ENCODE measurements at places on chromosomes 11 and 22.

DNA sequence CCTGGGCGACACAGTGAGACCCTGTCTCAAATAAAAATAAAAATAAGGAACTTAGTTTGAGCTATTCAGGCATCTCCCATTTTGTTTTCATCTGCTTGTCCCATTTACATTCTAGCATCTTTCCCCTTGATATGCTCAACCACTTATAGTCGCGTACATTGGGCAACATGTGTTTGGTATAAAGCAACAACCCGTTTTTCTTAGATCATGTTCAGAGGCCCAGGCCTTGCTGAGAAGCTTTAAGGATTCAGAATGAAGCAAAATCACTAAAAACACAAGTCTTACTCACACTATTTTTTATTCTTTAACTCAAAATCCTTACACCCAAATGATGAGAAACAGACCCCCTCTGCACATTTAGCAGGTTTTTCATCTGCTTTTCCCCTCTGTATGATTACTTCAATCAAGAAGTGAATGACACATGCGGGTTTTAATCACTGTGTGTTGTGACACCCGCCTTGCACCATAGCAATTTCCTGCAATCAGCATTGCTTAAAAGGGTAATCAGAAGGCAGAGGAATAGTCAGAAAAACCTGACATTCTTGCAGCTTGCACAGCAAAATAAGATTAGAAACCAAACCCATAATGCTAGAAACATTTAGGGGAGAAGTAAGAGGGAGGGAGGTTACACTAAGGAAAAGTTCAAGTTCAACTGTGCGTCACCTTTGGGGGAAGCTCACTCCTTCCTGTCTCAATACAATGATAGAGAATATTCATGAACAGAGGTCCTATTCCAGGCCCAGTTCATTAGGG is 25.9 kb downstream of the ALG9 start:
- no peak for DNase-seq

DNA sequence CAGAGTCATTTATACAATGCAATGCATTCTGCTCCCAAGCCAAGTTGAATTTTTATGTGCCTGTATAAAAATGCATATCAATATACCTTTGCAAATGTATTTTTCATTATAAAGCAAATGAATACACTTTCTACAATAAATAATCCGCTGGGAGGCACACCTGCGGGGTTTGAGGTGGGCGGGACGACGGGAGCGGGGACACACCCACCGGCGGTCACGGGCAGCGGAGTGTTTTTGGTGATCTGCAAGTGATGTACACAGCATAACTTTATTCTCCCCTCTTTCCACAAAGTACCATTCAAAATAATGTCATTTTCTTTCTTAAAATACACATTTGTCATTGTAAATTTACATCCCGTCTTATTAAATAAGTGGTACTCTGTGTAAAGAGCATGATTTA is 54.1 kb downstream of the BRD1 start:
- no peak for DNase-seq

DNA sequence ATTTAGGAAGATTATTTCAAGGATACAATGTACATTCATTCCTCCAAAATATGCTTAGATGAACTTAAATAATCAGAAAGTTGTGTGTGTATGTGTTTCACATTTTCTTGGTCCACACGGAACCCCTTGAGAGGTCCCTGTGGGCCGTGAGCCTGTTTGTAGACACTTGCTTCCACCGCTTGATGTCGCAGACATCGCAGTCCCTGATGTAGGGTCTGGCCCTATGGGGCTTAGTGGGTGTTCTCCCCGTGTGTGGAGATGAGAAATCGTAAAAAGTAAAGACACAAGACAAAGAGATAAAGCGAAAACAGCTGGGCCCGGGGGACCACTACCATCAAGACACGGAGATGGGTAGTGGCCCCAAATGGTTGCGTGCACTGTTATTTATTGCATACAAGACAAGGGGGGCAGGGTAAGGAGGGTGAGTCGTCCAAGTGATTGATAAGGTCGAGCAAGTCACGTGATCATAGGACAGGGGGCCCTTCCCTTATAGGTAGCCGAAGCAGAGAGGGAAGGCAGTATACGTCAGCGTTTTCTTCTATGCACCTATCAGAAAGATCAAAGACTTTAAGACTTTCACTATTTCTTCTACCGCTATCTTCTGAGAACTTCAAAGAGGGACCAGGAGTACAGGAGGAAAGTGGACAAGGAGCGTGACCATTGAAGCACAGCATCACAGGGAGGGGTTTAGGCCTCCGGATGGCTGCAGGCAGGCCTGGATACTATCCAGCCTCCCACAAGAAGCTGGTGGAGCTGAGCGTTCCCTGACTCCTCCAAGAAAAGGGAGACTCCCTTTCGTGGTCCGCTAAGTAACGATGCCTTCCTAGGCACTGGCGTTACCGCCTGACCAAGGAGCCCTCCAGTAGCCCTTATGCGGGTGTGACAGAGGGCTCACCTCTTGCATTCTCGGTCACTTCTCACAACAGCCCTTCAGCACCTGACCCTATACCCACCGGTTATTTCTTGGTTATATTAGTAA is 1.2 kb upstream of the APOBEC3C start:
- no peak for DNase-seq

- no peak for DNase-seq
Measured at GRCh38 chr11:7927635-7928034, 3.4 kb downstream of the OR10A6 start.

GRCh38 chr11:120972621-120973020 is 51.3 kb upstream of the TBCEL start:
- DNase-seq: no peak

GRCh38 chr11:12376259-12377081 is 901 bp upstream of the PARVA start:
- DNase-seq: no peak

DNA sequence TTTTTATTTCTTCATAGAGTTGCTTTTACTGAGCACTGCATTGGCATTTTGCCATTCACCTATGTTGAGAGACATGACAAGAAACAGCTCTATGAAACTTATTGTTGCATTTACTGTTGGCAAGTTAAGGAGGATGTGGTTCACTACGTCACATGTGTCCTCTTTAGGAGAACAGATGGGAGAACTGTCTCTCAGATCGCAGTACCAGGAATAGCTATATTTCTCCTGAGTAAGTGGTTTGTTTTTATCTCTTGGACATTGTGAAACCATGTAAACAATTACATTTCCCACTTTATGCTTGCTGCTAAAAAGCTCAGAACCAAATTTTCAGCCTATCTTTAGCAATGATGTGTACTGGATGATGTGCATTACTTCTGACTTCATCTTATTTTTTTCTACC is 34.8 kb upstream of the PSMA1 start:
- no peak for DNase-seq

- DNase-seq: no peak
Measured at GRCh38 chr11:818396-819128, at the start of gene PNPLA2. Gene PNPLA2 (plus strand): TSS chr11:818914. CDS start chr11:819719, 805 bp downstream.

- no peak for DNase-seq
Measured at GRCh38 chr11:12354750-12355545, 22.4 kb upstream of the PARVA start.

DNA sequence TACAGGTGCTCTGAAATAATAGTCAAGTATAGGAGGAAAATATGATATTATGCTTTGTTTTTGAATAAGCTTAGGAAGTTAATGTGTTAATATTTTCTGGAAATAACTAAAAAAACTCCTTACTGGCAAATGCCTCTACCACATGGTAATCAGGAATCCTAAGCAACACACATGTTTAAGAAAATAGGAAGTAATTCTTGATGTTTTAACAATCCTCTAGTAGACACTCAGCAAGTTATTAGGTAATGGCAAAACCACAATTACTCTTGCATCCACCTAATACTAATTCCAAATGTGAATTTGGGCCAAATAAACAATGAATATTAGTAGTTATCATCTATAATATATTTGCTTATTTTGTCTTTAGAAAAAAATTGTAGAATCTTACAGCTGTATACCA is 53.6 kb downstream of the SLC35F2 start:
- no peak for DNase-seq

DNA sequence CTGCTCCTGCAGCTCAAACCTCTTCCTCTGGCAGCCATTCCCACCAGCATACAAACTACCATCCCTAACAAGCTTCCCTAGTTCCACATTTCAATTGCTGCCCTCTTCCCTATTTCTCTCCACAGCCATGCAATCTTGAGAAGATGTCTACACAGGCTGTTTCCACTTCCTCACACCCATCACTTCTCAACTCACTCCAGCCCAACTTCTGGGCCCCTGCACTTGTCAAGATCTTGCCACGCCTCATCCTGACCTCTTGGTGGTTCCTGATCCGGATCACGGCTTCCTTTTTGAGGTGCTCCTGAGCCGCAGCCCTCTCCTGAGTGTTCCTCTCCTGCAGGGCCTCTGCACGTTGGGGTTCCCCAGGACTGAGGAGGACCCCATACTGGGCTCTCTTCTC is 22.6 kb downstream of the RPL27A start:
- no peak for DNase-seq

DNA sequence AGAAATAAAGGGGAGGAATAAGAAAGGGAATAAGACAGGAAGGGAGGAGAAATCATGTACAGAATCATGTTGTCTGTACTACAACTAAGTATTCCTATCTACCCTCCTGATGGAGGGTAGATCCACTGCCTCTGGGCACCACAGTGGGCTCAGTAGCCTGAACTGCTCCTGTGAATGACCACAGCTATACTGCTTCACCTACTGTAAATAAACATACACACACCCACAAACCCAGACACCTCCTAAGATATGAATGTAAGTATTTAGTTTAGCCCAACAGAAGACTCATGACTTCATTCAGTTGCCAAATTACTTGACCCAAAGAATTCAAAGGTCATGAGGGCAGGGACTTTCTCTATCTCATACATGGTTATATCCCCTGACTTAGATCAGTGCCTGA is 177.3 kb upstream of the C11orf58 start:
- no peak for DNase-seq

GRCh38 chr22:40651563-40652501 is 15.3 kb upstream of the MRTFA start:
- DNase-seq: peak; percentile 82

DNA sequence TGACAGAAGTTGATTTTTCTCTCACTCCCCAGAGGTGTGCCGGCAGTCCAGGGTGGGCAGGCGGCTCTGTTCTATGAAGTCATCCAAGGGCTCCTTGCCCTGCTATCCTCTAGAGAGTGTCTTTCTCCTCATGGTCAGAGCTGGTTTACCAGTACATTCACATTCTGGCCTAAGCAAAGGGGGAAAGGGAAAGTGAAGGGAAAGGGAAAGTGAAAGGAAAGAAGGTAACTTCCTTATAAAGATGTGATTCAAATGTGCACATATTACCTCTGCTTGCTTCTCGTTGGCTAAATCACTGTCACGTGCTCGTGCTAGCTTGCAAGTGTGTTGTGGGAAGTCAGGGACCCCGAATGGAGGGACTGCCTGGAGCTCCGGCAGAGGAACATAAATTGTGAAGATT is 2.9 kb upstream of the HTATIP2 start:
- peak; percentile 28 for DNase-seq

DNA sequence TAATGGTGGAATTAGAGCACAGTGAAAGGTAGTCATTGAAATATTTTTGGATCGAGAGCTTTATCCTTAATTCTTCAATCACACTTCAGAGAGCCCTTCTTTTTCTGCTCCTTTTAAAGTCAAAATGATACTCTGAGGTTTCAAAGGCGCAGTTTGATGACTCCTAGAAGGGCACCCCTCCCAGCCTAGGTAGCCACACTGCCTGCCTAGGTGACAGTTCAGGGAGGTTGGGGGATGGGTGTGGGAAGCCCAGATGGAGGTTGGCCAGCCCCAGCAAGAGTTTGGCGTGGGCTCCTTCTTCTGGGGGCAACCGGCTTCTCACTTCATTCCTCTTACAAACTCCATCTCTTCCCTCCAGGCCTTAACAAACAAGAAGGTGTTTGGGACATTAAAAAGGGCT is 28.6 kb upstream of the PHF21A start:
- no peak for DNase-seq
